ENCODE measurements at places on chromosomes 6 and 20.

DNA sequence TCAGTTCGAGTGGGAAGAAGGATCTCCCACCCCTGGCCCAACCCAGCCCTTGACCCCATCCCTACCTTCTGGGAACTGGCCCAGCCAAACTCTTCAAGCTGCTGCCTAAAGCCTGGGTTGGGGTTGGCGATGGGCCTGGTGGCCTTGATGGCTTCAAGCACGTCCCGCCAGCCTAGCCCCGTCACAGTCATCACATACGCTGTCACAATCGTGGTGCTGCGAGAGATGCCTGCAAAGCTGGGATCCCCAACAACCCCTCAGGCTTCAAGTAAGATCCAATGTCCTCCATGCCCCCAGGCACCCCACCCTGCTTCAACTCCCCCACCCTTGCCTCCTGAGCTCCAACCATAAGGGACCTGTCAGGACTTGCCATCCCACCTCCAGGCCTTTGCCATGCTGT lies 7.8 kb downstream of the DUSP15 start:
- no peak for DNase-seq

- DNase-seq = no peak
Measured at GRCh38 chr6:30844118-30844535, 40.2 kb upstream of the DDR1 start.

DNA sequence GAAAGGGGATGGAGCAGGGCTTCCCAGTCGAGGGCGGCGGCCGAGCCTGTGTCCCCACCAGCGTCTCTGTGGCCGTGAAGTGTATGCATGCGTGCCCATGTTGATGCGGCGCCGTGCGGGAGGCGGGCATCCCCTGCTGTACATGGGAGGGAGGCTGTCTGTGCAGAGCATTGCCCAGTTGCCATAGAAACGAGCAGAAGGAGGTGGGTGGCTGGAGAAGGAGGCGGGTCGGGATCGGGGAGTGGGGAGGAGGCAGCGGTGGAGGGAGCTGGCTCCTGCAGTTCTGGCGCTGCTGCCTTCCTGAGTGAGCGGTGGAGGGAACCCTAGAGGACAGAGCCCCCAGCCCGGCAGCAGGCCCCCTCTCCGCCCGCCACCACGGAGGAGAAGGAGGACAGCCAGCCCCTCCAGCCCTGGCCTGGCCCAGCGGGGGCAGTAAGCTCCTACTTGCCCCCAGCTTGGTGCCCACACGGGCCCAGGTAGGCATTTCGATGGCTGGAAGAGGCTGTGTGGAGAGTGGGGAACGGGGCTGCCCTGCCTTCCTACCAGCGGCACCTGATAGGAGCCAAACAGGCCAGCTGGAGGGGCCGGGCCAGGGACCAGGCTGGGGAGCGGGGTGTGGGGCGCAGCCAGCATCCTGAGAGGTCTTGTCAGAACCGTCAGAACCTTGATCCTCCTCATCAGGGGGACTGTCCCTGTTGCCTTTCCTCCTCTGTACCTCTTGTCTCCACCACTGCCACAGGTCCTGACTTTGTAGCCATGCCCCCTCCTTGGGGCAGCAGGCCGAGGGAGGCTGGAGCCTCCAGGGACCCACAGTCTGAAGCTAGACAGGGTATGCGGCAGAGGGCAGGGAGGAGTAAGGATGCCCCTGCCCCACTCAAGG lies 41.3 kb downstream of the SPDEF start:
- peak; percentile 26 for DNase-seq

- no peak for DNase-seq
Measured at GRCh38 chr20:9359561-9360308, 154.7 kb upstream of the LAMP5 start.

DNA sequence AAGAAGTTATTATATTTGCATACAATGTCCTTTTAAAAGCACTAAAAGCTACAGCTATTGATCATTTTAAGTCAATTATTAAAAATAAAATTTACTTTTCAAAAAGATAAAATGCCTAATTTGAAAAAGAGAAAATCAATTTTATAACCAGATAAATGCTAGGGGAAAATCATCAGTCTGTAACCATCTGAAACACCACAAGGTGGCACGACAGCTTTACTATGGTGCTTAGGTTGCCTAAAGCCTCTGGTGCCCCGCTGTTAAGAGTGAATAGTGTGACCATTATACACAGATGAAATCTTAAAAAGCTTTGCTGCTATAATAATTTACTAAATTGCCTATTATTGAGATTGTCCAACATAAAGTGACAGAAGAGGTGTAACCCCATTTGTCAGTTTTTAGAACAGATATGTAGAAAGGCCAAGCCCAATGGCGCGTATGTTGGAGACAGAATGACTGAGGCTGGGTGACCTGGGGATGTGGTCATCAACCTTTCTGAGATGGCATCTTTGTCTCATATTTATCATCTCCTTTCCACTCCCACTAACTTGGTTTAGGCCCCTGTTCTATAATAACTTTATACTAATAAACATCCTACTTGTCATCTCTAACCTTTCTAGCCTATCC lies 100.8 kb downstream of the MOXD1 start:
- DNase-seq = peak; percentile 27

DNA sequence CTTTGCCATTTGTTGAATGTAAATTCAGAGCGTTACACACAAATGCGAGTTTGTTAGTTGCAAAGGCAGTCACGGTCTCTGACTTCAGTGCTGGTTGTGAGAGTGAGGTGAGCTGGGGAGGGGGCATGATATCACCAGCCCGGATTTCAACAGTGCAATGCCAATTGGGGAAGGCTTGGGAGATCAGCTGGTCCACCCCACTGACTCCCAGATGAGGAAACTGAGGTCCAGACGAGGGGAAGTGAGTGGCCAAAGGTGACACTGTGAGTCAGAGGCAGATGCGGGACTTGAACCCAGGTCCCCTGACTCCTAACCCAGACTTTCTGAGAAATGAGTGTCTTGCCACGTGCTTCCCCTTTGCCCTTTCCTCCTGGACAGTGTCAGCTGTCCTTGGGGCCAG lies 62.1 kb downstream of the CEBPB start:
- no peak for DNase-seq

DNA sequence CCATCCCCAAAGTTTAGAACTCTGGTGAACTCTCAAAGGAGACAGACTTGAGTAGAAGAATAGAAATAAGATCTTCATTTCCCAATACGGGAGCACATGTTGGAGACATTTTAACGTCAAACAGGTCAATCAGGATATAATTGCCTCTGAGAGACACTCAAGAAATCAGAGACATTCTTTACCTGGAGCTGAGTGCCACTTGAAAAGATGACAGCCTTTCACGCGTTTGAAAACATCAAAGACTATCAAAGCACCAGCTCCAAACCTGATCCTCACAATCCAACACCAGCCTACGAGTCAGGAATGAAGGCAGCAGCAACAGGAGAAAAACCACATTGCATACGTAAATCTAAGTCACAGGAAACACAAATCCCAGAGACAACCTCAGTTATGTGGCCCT lies 571.5 kb upstream of the CDH4 start:
- DNase-seq = no peak

DNA sequence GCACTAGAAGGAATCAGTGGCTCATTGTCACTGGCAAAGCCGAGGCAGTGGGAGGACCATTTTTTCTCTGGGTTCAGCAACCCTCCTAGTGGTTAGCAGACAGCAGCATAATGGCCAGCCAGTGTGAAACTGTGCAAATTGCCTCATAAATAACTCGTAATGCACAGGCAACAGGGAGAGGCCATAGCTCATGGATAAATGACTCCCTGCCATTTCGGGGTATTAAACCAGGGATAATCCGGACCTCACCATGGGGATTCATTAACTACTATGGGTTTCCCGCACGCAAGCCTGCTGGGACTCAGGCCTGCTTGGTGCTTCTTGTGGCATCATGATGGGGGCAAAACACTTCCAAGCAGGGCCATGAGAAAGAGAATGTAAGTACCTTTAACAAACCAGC lies 158.2 kb upstream of the CHD6 start:
- no peak for DNase-seq

- DNase-seq = no peak
Measured at GRCh38 chr6:14822679-14823078, 423.2 kb upstream of the JARID2 start.

- DNase-seq = peak; percentile 50
Measured at GRCh38 chr6:149026530-149026942, 279.7 kb downstream of the UST start.

- DNase-seq = no peak
Measured at GRCh38 chr20:20060234-20060998, 8.1 kb downstream of the CFAP61 start.

GRCh38 chr6:108768792-108769524 lies 79.3 kb upstream of the ARMC2 start:
- DNase-seq = no peak

- DNase-seq = no peak
Measured at GRCh38 chr6:167720456-167721285, 106.0 kb upstream of the AFDN start.

DNA sequence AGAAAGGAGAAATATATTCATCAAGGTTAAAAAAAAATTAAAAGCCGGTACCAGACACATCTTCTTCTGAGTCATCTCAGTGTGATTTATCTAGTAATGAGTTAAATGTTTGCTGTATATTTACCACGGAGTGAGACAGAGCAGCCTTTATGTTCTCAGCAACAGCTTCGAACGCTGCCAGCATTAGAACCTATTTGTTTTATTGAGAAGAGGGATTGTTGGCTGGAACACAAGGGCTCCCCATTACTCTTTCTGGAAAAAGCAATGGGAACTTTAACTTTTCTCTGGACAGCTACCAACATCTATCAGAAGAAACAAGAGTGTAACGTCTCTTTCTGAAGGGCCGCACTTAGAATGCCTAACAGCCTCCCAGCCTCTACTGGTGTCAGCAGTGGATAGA lies 105.3 kb upstream of the TAB2 start:
- no peak for DNase-seq

DNA sequence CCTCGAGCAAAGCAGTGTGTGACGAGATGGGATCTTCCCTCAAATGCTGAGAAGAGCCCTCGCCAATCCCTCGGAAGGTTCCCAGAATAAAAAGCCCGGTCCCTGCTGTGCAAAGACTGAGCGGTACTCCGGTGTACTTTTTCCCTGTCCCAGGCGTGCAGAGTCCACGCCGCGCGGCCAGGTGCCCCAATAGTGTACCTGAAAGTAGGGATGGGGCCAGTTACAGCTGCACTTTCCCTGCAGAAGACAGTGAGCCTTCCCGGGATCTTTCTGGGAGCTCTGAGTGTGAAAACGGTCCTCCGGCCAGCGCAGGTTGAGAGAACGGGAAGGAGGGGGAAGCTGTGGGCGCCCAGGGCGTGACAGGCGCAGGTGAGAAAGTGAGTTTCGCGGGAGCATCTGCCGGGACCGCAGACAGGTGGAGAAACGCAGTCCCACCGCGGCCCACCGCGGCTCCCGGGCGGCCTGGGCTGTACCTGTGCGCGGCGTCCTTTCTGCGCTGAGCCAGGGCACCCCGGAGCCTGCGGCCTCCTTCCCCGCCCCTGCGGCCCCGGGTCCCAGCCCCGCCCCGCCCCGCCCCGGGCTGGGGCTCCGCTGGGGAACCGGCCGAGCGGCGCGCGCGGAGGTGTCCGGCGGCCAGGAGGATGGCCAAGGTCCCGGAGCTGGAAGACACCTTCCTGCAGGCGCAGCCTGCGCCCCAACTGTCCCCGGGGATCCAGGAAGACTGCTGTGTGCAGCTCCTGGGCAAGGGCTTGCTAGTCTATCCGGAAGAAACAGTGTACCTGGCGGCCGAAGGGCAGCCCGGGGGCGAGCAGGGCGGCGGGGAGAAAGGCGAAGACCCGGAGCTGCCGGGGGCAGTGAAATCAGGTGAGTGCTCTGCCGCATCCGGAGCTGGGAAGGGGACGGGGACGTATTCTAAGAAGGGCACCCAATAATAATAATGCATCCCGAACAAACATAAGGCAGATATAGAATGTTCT lies at the start of gene RFX6:
TSS of gene RFX6 (plus strand) at position 608 of the 977 bp plus-strand sequence. CDS start at position 642, 34 bp downstream.
- peak; percentile 3 for DNase-seq

DNA sequence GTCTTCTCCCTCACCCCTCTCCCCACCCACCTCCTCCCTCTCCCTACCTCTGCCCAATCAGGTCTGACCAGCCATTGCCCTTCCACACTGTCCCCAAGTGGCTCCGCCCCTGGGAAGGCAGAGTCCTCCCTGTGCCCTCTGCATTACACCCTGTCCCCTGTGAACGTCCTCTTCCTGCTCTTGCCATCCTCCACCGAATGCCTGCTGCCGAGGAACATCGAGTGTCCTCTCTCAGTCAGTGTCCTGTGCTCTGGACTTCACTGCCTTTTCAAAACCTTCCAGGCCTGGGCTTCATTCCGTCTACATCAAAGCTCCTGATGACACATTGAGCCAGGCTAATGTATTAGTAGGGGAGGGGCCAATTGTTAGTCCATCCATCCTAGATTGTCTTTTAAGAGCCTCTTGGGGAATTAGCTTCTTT lies 3.3 kb upstream of the PACSIN1 start:
- DNase-seq = no peak

GRCh38 chr6:157813191-157813590 lies 9.9 kb upstream of the SNX9 start:
- no peak for DNase-seq

DNA sequence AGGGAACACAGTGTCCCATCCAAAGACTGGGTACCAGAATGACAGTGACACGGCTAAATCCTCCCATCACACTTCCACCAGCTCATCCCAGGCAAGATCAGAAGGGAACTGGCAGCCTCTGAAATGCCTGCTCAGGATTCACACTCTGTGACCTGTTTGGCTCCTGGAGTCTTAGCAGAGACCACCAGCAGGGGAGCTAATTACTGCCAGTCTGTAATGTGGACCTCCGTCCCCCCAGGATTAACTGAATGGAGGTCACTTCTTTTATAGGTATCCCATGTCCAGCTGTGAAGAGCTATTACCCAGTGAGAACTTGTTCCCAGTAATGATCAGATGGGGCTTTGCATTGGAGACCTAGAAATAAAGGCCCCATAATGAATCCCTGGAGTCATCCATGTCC lies 45.2 kb downstream of the DEFB114 start:
- no peak for DNase-seq

DNA sequence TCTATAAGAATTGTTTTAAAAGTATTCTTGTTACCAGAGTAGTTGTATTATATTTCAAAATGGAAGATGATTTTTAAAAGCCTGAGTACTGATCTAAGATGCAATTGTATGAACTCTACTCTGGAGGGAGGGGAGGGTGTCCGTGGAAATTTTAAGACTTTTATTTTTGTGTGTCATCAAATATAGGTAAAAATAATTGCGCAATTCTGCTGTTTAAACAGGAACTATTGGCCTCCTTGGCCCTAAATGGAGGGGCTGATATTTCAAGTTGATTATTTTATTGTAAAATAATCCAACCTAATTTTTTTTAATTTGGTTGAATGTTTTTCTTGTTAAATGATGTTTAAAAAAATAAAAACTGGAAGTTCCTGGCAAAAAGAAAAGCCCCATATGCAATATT lies 38.1 kb upstream of the RPP40 start:
- no peak for DNase-seq

Data from stimulated activated naive CD8-positive, alpha-beta T cell treated with anti-CD3 and anti-CD28 coated beads, Interleukin-15, Interleukin-2, amounts not matched to agents 100 U/mL and 50 U/mL, for 24 hours (primary cell).